Fibroblast of upper back skin (primary cell): ENCODE measurements at places on chromosomes 4 and X.

GRCh38 chr4:60757986-60758680 lies 442.0 kb upstream of the ADGRL3 start:
- peak; percentile 37 for DNase-seq

DNA sequence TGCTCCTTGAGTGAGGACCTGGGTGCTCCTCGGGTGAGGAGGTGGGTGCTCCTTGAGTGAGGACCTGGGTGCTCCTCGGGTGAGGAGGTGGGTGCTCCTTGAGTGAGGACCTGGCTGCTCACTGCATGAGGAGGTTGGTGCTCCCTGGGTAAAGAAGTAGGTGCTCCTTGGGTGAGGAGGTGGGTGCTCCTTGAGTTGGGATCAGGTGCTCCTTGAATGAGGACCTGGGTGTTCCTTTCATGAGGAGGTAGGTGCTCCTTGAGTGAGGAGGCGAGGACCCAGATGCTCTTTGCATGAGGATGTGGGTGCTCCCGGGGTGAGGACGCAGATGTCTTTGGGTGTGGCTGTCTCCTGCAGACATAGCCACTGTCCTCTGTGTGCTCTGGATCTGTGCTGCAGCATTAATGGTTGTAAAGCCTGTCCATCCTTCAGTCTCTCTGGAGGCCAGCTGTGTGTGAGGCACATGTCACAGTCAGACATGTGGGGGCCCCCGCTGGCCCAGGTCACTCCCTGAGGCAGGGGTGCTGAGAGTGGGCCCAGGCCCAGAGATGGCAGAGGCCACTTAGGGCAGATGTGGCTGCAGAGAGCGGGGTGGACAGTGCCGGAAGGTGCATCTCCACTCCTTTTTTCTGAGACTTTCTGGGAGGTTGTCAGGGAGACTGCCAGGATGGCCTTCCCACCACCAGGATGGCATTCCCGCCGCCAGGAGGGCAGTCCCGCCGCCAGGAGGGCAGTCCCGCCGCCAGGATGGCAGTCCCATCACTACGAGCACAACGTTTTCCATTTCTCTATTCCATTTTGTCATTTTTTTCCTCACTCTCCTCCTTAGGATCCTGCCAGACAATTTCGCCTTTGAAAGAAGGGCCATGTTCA lies 101.8 kb downstream of the HMX1 start:
- DNase-seq: no peak

- DNase-seq: no peak
Measured at GRCh38 chr4:96983830-96984229, 1143.9 kb downstream of the PDHA2 start.

DNA sequence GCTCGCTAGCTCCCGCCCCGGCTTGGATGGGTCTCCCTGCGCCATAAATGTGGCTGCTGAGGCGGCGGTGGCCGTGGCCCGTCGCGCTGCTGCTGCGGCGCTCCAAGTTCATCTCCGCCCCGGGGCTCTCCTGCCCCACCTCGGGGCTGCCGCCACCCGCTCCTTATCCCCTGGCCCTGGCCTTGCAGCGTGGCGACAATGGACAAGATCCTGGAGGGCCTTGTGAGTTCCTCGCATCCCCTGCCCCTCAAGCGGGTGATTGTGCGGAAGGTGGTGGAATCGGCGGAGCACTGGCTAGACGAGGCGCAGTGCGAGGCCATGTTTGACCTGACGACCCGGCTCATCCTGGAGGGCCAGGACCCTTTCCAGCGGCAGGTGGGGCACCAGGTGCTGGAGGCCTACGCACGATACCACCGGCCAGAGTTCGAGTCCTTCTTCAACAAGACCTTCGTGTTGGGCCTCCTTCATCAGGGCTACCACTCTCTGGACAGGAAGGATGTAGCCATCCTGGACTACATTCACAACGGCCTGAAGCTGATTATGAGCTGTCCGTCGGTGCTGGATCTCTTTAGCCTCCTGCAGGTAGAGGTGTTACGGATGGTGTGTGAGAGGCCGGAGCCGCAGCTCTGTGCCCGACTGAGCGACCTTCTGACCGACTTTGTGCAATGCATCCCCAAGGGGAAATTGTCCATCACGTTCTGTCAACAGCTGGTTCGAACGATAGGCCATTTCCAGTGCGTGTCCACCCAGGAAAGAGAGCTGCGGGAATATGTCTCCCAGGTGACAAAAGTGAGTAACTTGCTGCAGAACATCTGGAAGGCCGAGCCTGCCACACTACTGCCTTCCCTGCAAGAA lies 763 bp downstream of the USP38 start:
- no peak for DNase-seq

GRCh38 chrX:55668084-55668483 lies 44.9 kb downstream of the FOXR2 start:
- no peak for DNase-seq

DNA sequence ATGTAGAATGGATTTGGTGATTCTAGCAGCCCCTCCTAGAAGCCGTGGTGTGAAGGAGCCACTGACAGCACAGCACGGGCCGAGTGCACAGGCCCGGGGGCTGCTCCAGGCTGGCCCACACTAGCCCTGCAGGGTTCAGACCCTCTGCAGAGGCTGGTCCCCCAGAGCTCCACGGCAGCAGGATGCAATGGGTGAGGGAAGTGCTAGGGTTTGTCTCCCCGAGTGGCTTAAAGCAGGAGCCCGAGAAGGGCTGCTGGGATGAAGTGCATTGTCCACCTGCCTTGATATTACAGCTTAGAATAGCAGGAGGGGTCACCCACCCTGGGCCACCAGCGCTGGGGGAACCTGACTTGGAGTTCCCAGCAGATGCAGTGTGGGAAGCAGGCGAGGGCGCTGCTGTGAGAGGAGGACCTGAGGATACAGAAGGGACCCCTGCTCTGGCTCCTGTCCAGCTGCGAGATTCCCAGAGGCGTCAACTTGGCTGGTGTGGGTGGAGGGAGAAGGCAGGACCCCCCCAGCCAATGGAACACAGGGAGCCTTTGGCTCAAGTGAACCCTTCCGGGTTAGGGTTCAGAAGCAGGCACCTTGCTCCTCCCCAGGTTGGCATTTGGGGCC lies 30.0 kb downstream of the WDR1 start:
- DNase-seq: no peak
